ENCODE measurements at places on chromosomes 7 and 10.

DNA sequence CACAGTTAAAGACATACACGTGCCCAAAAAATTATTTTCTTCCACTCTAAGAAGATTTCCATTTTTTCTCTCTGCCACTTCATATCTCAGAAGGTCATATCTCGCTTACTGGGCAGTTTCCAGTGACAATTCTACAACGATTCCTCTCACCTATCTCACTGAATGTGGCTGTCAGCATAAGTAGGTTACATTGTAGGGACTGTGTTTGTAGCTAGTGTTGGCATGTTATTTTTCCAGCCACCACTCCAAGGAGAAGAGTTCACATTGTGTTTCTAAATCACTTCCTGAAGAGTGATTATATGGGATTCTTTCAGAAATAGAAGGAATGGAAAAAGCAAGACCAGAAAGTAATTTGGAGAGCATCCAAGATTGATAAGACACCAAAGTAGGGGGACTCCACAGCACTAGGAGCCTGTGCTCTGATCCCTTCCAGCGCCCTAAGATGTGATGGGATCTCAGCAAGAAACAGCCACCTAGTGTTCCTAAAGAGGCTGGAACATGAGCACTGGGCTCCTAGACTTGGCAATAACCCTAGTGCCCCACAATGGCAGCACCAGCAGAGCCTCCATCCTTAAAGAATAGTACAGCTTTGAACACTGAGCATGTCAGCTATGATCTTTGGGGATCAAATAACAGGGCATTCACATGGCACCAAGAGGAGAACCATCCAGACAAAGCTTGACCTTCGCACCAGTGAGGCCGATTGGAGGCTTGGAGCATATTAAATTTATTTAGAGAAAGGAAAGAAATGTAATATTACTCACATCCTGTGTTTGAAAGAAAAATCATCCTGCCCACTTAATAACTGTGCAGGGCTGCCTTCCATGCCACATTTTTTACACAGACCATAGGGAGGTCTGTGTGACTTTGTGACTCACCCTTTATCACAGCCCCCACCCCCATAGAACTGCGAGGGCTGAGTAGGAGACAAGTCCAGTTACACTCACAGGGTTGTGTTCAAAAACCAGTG lies 51.8 kb downstream of the CAV1 start:
- DNase-seq: no peak

DNA sequence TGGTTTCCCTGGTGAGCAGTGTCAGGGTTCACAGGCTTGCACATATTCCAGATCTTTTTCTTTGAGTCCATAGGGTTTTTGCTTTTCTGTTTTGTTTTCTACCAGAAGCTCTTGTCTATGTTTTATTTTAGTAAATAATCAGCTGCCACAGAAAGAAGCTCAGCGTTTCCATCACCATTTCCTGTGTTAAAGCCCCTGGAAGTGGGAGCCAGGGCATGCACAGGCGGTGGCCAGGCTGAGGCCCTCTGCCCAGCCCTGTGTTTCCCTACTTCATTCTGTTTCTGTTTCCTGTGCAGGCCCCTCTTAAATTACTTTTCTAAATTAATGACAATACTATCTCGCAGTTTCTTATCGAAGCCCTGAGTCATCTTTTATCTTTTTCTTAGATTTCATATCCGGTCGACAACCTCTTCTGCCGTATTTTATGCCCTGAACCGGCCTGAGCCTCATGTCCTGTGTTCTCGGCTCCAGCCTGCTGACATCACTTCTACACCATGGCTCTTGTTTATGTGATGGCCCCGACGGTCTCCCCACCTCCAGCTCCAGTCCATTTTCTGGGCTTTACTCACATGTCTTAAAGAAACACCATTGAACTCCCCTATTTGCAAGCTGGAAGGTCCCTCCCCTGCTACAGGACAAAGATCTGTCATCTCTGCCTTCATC lies 442.2 kb downstream of the TCERG1L start:
- no peak for DNase-seq

DNA sequence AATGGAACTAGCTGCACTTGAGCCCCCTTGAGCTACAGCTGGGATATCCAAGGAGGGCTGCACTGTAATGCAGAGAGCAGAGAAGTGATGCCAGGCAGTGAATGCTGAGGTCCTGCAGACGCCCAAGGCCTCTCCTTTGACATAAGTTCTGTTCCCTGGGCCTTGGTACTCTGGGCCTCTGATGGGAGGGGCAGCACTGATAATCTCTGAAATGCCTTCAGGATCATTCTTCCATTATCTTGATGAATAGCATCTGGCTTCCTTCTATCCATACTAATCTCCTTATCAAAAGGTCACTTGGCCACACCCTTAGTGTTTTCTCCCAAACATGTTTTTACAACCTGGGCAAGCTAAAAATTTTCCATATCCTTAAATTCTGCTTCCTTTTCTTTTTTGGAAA lies 6.9 kb downstream of the GRB10 start:
- no peak for DNase-seq

DNA sequence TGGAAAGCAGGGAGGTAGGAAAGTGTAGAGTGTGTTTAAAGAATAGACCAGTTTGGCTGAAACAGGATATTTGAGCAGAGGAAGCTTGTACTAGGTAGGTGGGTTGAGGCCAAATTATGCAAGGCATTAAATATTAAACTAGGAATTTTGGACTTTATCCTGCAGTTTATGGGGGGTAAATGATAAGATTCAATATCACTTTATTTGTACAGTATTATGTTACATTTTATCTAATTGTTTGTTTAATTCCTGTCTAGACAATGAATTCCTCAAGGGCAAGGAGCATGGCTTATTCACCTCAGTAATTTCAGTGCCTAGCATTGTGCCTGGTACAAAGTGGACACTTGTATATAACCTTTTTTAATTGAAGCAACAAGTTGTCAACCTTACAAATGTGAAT lies 125.9 kb downstream of the CFTR start:
- DNase-seq: no peak
